ENCODE measurements at places on chromosomes 2 and 18.

GRCh38 chr2:48250943-48251342, 279.0 kb upstream of the STON1 start:
- DNase-seq, result no peak

DNA sequence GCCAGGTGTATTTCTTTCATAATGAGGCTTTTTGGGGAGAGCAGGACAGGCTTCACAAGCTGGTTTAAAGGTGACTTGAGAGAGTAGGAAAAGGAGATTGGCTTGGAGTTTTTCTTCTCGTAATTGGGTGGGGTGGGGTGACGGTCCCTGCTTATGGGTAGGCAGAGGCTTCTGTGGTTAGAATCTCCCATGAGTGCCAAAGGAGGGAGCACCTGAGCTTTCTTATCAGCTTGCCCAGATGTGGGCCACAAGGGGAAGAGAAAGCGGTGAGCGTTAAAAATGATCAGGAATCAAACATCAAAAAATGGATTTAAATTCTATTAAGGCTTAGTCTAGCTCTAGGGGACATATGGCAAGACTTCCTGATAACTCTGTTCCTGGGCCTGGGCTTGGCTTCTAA, 9.7 kb upstream of the PNPT1 start:
- no peak for DNase-seq

GRCh38 chr2:63051795-63052333, 1.2 kb downstream of the OTX1 start:
- no peak for DNase-seq

GRCh38 chr18:9323750-9324445, 10.7 kb upstream of the TWSG1 start:
- DNase-seq, result no peak

GRCh38 chr2:75403991-75404428, 156.7 kb downstream of the EVA1A start:
- no peak for DNase-seq
